MM.1S (cell line): ENCODE measurements at places on chromosomes 1 and 21.

GRCh38 chr1:41175546-41175945 is 66.6 kb downstream of the SCMH1 start:
- no peak for DNase-seq

GRCh38 chr1:66764994-66765578 is 12.8 kb downstream of the DYNLT5 start:
- DNase-seq = peak; percentile 72

- peak; percentile 37 for DNase-seq
Observed at GRCh38 chr1:24526940-24527542, 24.4 kb downstream of the RCAN3 start.

- DNase-seq = no peak
Observed at GRCh38 chr1:34984435-34984792, 733 bp downstream of the TMEM35B start.

GRCh38 chr1:231241750-231242149 is 738 bp downstream of the GNPAT start:
- DNase-seq = peak; percentile 28

- DNase-seq = no peak
Observed at GRCh38 chr1:13586001-13586400, 2.4 kb downstream of the PDPN start.

DNA sequence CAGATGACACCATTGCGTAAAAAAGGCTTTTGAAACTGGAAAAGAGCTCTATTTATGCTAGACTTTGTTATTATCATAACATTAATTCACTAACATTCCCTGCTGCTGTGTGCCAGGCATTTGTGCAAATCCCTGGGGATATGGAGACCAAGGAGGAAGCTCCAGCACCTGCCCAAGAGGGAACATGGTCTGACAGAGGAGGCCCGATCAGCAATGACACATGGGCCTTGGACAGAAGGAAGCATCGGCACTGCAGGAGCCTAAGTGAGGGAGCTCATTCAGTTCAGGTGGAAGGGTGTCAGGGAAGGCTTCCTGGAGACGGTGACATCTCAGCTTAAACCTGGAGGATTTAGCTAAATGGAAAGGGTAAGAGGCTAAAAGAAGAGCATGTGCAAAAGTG is 13.9 kb downstream of the CAMK2N1 start:
- DNase-seq = no peak

- DNase-seq = no peak
Observed at GRCh38 chr1:234899041-234899729, 229.5 kb downstream of the TOMM20 start.

- DNase-seq = no peak
Observed at GRCh38 chr1:145942871-145943270, 14.9 kb downstream of the LIX1L start.

DNA sequence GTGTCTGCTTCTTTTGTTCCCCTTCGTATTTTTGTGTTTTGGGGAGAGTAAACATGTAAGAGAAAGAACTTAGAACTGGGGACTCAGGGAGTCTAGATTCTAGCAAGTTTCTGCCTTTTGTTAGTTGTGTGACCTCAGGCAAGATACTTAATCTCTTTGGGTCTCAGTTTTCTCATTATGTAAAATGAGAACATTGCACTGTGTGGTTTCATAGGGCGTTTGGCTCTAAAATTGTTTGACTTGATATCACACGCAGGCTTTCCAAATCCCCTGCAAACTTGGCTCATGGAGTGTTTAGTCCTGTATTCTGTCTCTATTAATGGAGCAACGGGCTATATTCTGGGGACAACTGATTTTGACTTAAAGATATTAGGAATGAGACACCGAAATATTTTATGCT is 57.7 kb downstream of the NTNG1 start:
- no peak for DNase-seq

DNA sequence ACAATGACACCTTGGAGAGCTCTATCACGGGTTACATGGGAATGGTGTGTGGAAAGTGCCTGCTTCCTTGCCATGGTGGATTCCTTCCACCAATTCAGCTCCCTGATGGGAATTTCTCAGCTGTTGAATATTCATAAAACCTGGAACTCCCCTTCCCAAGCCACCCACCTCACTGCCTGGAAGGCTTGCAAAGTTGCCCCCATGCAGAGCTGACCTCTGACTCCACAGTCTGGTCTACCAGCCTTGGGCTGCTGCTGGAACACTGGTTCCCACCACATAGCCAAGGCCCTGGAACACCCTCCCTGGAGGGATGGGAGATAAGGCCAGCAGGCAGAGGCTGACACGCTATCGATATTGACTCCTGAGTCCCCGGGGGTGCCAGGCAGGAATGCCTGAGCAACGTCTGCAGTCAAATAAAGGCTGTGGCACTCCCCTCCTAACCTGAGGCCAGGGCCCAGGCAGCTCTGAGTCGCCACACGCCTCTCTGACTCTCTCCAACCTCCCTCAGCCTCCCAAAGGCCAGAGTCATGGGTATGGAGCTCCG is 8.8 kb downstream of the CCDC24 start:
- DNase-seq = no peak

DNA sequence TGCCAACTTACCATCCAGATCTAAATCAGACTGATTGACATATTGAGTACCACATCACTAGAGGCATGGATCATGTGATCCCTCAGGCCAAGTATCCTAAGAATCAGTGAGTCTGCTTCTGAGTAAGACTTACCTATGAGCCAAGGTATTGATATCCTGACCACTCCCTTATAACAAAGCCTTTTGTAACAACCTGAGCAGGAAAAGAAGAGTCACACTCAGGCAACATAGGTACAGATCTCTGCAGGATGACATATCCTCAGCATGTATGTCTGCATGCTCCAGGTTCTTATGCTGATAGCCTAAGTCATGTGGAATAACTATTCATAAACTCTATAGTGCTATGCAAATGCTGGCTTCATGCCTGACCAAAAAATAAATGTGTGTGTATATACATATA is 2.3 kb upstream of the LCE1A start:
- DNase-seq = no peak

DNA sequence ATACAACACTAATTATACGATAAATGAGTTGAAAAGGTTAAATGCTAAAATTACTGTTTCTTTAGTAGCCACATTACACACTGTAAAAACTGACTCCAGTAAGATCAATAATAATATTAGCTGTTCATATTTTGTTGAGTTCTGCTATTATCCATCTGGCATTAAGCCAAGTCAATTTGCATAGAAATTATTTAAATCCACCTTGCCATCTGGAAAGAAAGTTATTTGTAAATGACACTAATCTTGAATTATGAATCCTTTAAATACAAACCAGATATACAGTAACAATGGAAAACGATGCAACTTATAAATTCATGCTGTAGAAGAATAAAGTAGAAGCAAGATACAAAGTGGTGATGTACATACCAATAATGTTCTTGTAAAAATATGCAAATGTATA is 81.4 kb upstream of the BCL10 start:
- DNase-seq = no peak

DNA sequence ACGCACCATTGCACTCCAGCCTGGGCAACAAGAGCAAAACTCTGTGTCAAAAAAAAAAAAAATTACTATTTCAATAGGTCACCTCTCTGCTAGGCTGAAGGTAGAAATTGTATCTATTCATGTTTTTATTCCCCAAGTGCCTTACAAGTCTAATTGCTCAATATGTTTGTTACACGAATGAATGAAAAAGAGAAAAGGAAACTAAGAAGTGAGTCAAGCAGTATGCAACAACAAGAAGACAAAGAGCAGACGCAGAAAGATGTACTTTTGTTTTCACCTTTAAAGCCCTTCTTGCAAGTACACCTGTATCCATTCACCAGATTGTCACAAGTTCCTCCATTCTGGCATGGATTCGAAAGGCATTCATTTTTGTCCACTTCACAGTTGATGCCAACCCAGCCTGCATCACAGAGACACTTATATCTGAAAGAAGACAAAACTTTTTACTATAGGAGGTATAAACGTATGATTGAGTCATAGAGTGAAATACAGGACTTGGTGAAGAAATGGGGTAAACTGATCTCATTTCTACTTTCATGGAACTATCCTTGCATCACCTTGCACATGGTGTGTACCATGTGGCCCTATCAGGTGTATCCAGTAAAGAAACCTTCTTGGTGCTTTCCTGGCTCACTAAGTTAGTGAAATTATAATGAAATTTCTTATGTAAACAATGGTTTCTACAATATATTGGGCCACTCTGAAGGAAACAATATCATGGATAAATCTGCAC is 57.1 kb upstream of the ADAM30 start:
- DNase-seq = no peak

GRCh38 chr1:94962409-94963265 is 35.7 kb upstream of the CNN3 start:
- peak; percentile 51 for DNase-seq

DNA sequence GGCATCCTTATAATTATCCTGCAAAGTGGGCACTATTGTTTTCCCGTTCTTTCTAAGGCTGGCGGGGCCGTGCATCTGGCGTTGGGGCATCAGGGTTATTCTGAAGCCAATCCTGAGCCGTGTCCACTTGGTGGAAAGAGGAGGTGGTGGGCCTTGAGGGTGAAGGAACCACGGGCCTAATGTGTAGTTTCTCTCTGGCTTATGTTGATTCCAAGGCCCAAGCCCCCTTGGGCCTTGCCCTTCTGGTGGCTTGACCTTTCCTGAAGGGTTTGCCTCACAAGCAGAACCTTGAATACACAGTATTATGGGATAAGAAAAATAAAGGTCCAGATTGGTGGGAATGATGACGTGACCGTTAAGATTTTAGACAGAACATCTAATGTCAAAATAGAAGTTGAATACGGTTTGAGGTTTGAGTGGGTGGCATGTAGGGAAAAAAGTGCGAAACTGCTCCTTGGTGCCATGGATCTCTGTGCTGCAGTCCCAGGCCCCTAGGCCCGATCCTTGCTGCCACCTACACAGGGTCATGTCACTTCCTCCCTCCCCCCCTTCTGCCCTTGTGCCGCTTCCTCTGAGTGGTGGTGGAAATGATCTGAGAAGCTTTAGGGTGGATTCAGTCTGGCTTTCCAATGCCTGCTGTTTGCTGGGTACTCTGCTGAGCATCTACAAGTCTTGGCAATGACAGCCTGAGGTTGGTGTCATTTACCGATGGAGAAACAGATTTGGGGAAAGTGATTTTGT is 90.5 kb downstream of the PRDM2 start:
- no peak for DNase-seq

GRCh38 chr1:54091666-54092065 is 38.3 kb downstream of the TCEANC2 start:
- no peak for DNase-seq

- DNase-seq = peak; percentile 85
Observed at GRCh38 chr1:205440476-205441317, 15.1 kb downstream of the BLACAT1 start.

GRCh38 chr1:162373541-162374260 is 3.0 kb downstream of the SPATA46 start:
- DNase-seq = no peak

GRCh38 chr1:34825455-34826091 is 32.8 kb downstream of the GJA4 start:
- DNase-seq = no peak

GRCh38 chr1:25492323-25492722 is 51.1 kb upstream of the LDLRAP1 start:
- no peak for DNase-seq

DNA sequence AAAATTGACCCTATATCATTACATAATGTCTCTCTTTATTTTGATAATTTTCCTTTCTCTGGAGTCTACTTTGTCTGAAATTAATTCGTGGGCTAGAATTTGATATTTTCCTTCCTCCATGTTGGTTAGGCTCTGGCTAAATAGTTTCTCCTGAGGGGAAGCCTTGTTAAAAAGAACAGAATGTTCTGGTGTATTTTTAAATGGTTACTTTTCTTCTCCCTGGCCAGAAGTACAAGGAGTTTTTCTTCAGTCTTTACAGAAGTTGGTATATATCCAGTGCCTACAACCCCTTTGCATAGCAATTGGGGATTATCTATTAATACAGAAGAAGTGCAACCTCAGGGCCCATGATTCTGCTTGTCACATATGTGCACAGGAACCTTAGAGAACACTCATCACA is 185.6 kb upstream of the RAB4A start:
- DNase-seq = no peak

- DNase-seq = no peak
Observed at GRCh38 chr1:163807331-163808049, 485.7 kb downstream of the NUF2 start.

GRCh38 chr1:64936956-64937355 is 29.4 kb downstream of the JAK1 start:
- no peak for DNase-seq

- DNase-seq = no peak
Observed at GRCh38 chr1:40786171-40786994, 2.8 kb downstream of the KCNQ4 start.

GRCh38 chr1:245956225-245956624 is 550.9 kb downstream of the SMYD3 start:
- DNase-seq = no peak

DNA sequence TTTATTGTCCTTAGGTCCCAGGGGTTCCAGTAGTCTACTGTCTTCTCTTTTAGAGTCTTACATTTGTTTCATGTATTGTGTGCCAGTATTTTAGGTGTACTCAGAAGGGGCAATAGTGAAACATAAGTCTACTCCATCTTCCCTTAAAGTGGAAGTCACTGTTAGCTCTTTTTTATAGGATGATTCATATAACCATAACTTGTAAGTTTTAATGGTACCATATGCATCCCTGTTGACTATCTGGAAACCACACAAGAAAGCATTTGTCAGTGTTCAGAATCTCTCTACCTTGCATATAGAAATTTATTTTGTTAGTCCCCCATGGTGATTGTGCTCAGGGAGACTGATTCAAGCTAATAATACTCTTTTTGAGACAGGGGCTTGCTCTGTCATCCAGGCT is 149.9 kb downstream of the HS2ST1 start:
- no peak for DNase-seq

DNA sequence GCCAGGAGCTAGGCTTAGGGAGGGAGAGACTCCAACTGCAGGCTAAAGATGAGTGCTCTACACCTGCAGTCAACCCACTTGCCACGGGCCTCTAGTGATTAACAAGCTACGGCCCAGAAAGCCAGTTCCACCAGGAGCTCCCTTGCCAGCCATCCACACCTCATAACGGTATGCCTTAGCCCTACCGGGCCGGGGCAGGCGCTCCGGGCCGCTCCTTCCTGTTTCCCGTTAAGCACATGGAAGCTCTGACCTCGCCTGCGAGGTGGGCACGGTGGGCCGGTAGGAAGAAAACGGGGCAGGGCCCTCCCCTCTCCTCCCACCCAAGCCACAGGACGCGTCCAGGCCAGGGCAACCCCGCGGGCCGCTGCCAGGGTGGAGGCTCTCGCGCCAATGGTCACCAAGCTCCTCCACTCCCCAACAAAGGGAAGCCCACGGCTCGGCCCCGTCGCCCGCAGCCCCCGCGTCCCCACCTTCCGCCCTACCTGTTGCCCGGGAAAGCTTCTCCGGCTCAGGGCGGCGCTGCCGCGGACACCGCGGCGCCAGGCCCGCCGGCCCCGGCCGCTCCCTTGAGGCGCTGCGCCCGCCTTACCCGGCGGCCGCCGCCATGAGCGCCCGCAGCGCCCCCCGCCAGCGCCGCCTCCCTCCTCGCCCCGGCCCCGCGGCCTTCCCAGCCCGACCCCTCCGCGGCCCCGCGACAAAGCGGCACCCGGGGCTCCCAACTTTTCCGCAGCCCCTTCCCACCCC is 627 bp downstream of the CERS2 start:
- DNase-seq = peak; percentile 47

- DNase-seq = no peak
Observed at GRCh38 chr1:222331340-222331739, 216.6 kb downstream of the HHIPL2 start.

- DNase-seq = no peak
Observed at GRCh38 chr1:25431955-25432719, 1.4 kb downstream of the MACO1 start.
